ENCODE measurements at places on chromosomes 7 and 10.

- no peak for DNase-seq
Measured at GRCh38 chr10:6056411-6057135, 5.6 kb downstream of the IL2RA start.

DNA sequence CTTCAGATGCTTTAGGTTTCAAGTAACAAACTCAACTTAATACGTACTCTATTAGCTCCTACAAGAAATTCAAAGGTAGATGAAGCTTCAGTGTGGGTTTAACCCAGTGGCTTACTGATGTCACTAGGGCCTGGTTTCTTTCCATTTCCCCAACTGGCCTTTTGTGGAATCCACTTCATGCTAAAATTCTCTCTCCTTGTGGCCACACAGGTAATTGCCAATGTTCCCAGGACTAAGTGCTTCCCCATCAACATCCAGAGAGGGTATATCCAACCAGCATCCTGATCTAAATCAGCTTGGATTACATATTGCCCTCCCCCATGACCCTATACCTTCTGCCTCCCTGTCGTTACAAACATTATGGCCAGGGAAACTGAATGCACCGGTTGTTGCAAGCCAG, 10.7 kb downstream of the FBXL13 start:
- no peak for DNase-seq

- DNase-seq = no peak
Measured at GRCh38 chr7:55083206-55083605, 64.4 kb downstream of the EGFR start.

DNA sequence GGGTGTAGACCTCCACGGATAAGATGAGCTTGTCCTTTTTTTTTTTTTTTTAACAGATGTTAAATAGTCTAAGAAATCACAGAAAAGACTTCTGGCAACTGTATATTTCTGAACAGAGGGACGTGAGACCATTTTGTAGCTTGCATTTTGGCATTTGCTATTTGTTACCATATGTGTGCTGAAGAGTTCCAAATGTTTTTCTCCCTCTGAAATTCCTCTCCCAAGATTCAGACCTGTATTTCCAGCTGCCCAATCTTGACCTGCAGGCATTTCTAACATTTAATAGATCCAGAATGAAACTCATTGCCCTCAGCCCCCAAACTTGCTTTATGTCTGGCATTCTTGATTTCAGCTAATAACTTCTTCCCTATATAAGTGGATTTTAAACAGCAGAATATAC, 223.1 kb upstream of the FZD1 start:
- DNase-seq = no peak

- no peak for DNase-seq
Measured at GRCh38 chr10:10207538-10207937, 810.1 kb upstream of the CELF2 start.

DNA sequence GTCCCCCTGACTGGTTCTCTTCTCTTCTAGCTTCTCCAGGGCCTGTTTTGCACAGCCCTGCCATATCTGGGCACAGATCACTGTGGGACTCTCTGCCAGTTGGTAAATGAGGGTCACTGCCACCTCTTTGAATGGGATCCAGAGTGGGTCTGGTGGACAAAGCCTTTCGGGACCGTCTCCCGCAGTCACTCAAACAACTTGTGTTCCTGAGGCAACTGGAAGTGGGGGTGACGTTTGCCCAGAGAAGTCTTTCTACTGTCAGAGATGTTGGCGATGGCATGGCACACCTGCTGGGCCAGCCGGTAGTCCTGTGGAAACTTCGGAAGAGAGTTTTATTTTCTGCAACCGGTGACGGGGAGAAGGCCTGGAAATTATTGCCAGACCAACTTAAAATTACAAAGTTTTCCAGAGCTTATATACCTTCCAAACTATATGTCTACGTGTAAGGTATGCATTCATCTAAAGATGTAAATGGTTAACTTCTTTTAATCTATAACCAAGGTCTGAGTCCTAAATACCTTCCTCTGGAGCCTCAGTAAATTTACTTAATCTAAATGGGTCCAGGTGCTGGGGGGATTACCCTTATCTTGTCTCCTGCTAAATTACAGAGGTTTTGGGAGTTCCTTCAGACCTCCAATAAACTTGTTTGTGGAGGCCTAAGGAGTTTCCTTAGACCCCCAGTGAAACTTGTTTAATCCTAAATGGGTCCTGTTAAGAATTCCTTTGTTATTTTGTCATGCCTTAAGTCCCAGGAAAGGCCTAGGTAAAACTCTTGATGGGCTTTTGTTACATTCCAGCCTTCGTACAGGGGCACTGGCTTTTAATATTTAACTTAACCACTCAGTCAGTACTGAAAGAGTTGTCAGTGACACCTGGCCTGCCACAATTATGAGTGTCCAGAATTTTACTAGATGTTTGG, 94.0 kb downstream of the NPSR1 start:
- DNase-seq = no peak

GRCh38 chr7:153891990-153892389, 160.2 kb upstream of the DPP6 start:
- no peak for DNase-seq

DNA sequence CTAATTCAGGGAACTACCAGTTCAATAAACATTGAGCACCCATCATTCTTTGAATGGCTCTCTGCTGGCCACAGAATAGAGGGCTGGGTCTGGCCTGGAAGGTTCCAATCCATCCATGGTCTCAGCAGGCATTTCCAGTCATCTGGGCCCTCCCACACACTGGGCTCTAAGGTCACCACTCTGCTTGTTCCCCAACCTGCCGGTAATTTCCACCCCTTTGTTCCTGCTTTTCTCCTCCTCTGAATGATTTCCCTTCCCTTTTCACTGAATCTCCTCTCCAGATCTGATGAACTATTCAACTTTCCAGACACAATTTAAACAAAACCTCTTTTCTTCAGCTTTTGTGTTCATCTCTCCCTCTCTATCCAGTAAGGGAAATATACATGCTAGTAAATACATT, 2.6 kb downstream of the BZW2 start:
- no peak for DNase-seq

- DNase-seq = no peak
Measured at GRCh38 chr7:368651-369475, 78.9 kb downstream of the FOXL3 start.

DNA sequence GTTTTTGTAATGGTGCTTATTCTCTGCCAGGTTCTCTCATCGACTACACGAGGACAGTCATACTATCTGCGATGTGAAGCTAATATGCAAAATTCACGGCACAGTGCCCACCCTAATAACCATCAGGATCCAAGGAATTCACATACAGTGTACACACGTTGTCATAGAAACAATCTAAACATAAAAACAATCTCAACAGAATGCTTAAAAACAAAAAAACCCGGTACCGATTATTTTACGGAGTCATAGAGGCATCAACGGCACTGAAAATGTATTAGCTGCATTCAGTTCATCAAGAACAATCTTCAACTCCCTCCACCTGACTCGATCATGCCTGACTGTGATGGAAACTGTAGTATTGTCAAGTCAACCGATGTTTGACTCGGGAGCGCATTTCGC, 628 bp downstream of the MRPS33 start:
- DNase-seq = no peak

DNA sequence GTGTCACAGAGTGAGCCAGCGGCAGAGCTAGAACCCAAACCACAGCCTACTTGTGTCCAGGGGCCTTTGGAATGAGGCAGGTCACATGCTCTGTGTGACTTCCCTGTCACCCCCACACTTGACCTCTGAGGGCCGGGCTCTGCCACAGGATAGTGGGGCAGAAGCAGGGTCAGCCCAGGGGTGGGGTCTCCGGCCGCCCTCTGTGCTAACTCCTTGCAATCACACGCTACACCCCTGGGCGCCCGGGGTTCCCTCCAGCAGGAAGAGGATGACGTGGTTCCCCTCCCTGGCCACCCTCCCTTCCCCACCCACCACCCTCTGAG, 19.8 kb downstream of the TECPR1 start:
- no peak for DNase-seq

DNA sequence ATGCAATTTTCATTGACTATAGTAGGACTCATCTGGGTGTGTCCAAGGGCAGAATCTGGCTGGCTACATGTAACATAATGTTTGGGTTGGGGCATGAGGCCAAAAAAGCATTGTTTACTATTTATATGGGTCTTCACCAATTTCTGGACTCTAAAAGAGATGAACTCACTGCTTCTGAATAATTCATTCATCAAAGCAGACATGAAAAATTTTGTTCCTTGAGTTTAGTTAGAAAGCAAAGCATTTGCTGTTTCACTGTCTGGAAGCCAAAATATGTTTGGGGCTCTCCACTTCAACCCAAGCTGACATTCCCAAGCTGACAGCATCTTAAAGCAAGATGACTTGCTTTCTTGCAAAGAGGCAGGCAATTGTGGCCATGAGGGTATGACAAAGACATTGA, 670.6 kb downstream of the SUGCT start:
- DNase-seq = no peak

DNA sequence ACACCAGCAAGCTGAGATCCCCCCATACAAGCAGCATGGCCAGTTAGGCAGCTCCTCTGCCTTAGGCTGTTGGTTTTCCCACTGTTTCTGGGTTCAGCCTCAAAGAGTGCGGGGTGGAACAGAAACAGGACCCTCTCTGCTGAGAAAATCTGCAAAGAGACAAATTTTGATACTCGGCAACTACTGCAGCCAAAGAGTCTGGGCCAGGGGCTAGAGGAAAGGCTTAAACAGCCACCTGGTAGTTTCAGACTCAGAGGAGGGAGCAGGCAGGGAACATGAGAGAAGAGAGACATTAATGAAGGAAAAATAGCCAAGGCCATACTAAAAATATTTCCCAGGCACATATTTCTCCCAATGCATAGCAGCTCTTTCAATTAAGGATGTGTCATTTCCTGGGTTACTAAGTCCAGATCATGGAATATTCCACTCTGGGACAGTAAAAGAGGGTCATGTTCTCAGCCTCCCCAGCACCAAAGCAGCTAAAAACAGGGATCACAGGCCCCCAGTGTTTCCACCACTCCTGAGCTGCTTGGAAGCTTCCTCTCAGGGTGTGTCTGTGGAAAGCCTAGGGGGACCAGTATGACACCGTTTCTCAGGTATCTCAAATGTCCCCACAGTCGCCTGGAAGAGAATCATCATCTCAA, 29.8 kb downstream of the PDLIM1 start:
- DNase-seq = no peak

GRCh38 chr10:118506671-118507590, 88.5 kb downstream of the PRLHR start:
- DNase-seq = no peak

DNA sequence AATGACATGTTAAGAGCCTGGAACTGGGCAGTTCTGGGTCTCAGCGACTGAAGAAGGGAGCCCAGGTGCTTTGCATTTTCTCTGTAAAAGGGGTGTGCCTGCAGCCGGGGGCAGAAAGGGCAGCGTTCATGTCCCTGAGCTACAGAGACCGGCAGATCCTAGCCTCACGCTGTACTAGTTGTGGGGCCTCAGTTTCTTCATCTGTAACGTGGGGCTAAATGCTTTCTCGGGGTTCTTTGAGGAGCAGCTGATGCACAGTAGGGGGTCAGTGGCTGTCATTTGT, 79.6 kb downstream of the NEURL1 start:
- DNase-seq = no peak

GRCh38 chr7:113804475-113805095, 114.2 kb downstream of the PPP1R3A start:
- DNase-seq = no peak

DNA sequence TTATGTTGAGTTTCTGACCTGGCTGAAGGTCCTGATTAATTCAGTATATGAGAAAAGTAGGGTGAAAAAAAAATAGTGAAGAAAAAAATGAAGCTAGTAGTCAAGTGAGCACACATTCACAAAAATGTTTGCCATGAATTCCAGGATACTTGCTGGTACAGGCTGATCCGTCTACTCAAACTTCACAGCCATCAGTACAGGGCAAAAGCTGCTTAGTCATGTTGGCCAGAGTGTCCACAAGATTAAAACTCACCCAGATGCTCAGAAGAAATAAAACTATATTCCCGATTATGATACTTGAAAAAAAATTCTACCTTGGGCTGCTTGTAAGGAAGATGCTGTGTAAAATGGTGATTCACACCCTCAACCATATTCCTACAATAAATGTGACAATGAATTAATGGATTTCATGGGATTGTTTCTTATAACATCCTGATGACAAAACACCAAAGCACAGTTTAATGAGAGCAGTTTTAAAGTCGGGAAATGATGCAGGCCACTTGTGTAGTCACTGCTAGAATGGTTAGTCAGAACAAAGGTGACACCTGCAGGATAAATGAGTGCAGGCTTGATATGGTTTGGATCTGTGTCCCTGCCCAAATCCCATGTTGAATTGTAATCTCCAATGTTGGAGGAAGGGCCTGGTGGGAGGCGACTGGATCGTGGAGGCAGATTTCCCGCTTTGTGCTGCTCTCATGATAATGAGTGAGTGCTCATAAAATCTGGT, 49.2 kb upstream of the ANKRD1 start:
- no peak for DNase-seq

DNA sequence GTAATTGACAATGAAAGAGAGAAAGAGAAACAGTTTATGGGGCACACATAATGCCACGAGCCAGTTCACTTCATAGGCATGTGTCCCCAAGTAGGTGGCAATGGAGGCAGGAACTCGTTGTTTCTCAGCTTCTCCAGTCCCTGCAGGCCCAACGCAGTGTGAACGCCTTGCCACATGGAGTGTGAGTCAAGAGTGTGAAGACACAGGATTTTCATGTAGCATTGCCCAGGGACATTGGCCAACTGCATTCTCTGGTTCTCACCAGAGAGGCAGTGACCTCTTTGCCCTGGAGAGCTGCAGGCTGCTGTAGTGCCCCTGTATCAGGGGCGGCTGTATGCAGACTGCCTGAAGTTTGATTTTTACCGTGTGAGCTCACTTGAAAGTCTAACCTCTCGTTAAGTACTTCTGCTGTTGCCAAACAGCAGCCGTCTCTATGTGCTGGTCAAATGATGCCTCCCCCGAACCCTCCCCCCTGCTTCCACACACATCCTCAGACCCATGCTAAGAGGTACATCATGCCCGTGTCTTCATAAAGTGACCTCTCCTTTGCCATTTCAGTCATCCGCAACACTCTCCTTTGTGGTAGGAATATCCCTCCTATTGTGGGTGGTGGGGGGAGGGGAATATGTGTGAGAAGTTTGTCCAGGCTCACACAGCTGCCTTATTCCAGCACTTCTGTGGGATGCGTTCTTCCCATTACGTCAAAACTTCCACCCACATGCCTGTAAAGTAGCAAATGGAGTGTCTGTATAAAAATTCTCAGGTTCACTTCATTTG, 12.7 kb downstream of the LRRC18 start:
- DNase-seq = no peak

DNA sequence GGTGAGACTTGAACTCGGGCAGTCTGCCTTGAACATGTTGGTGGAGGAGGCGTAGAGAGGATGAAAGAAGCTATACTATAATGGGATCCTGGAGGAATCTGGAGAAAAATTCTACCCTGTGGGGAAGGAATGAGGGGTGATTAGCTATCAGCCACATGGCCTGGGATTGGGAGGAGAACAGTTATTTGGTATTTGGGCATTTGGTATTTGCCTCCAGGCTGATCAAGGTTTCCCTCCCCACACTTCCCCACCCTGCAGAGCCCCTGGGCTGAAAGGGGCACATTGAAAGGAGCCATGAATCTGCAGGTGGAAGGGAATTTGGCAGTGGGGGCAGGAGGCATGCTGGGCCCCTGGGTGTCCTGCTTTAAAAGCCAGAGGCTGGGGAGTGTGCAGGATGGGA, 235.3 kb downstream of the INHBA start:
- DNase-seq = no peak

All from activated CD4-positive, alpha-beta T cell treated with anti-CD3 and anti-CD28 coated beads, Interleukin-2, amount 50 U/mL, for 48 hours (primary cell).